Stimulated activated CD8-positive, alpha-beta memory T cell treated with anti-CD3 and anti-CD28 coated beads, Interleukin-2, amount 100 ng/mL, for 1 hour (primary cell): ENCODE measurements at places on chromosomes 5 and 9.

- no peak for DNase-seq
Measured at GRCh38 chr9:24242576-24242975, 303.1 kb downstream of the IZUMO3 start.

- DNase-seq = no peak
Measured at GRCh38 chr5:169956756-169957155, 23.5 kb downstream of the INSYN2B start.

- DNase-seq = no peak
Measured at GRCh38 chr9:133945977-133946753, 46.0 kb downstream of the VAV2 start.

- DNase-seq = no peak
Measured at GRCh38 chr9:81540142-81540710, 149.1 kb downstream of the TLE1 start.

DNA sequence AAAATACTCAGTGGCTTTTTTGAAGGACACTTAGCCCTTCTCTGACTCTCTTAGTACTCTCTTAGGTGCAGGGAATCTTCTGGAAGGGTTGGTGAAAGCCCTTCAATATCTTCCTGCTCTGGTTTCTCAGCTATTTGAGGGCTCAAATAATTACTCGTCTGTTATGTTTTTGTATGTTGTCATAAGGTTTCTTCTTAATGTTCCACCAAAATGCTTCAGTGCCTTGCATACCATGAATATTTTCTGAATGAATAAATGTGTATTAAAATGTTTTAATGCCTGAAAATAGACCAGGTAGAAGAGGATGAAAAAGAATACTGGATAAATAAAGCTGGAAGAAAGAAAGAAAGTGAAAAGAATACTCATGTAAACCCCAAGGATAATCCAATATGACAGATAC, 124.3 kb downstream of the STK32A start:
- DNase-seq = no peak

DNA sequence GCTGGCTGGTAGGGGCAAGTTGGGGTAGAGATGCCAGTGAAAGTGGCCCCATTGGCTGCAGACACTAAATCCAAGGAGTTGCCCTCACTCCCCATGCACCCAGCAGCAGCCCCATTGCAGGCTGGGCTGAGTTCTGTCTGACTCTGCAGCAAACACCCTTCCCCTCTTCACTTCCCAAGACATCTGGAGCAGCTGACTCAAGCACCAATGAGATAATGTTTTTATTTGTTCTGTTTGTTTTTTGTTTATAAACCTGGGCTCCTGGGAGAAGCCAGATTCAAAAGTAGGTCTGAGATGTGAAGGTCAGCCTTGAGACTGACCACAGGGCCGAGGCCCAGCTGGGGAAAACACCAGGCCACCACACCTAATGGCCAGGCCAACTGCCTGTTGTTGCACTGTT, 545.9 kb upstream of the KLF4 start:
- DNase-seq = no peak

GRCh38 chr5:174272671-174273070, 227.2 kb downstream of the NSG2 start:
- DNase-seq = no peak

GRCh38 chr9:85897848-85898247, 43.1 kb upstream of the NAA35 start:
- no peak for DNase-seq

DNA sequence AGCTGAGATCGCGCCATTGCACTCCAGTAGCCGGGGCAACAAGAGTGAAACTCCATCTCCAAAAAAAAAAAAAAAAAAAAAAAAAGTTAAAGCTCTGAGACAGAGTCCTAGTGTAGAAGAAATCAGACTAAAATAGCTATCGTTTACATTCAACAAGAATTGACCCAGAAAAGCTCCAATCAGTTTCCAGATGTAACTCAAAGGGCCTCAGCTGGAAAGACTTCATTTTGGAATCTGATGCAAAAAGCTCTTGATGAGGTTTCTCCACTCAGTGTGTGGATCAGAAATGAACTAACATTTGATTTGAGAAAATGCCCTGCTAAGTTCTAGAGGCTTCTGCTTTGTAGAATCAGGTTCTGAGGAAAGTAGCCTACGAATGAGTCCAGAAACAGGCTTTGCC, 7.2 kb upstream of the C1QTNF2 start:
- no peak for DNase-seq

- no peak for DNase-seq
Measured at GRCh38 chr5:54263447-54263846, 46.9 kb downstream of the ARL15 start.

GRCh38 chr5:24855485-24855884, 210.7 kb upstream of the CDH10 start:
- no peak for DNase-seq

GRCh38 chr9:15512204-15512603, 1.4 kb upstream of the PSIP1 start:
- no peak for DNase-seq

DNA sequence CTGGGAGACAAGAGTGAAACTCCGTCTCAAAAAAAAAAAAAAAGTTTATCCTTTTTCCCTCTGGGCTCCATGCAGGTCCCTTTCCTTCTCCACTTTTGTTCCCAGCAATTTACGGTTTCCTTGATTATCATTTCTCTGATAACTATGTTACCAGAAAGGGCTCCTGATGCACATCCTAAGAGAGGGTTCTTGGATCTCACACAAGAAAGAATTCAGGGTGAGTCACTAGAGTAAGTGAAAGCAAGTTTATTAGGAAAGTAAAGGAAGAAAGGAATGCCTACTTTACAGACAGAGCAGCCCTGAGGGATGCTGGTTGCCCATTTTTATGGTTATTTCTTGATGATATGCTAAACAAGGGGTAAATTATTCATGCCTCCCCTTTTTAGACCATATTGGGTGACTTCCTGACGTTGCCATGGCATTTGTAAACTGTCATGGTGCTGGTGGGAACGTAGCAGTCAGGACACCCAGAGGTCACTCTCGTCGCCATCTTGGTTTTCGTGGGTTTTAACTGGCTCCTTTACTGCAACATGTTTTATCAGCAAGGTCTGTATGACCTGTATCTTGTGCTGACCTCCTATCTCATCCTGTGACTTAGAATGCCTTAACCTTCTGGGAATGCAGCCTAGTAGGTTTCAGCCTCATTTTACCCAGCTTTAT, 13.5 kb upstream of the MELK start:
- DNase-seq = no peak

- no peak for DNase-seq
Measured at GRCh38 chr9:130908878-130909355, 12.3 kb upstream of the QRFP start.

DNA sequence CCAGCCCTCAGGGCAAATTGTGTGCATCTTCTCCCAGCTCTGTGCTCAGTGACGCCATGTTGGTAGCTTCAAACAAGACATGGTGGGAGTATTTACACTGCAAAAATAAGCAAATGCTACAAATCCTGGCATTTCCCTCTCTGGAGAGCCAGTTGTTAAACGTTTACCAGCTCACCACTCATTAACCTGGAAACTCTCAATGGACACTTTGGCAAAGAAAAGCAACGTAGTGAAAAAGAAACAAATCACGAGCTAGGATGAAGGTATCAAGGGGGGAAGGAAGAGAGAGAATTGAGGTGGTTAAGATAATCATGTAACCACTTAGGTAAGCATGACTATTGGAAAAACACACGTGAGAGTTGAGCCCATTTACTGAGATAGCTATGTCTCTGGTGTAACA, 72.5 kb downstream of the MRPS30 start:
- no peak for DNase-seq

- no peak for DNase-seq
Measured at GRCh38 chr5:37882636-37883035, 42.8 kb upstream of the GDNF start.

DNA sequence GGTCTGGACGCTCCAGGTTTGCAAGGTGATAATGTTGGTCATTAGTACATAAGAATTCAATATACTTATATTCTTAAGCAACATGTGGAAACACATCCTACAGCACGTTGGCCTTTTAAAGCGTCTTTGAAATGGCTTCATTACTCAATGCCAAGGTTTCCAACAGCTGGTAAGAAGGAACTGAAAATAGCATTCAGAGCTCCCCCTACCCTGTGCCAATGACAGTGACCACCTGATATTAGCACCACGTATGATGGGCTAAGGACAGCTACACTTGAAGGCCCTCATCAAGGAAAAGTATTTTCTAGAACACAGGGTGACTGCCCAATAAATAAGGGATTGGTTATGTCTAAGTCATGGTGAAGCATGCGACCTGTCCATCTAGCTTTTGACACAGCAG, 9.9 kb downstream of the ZNF622 start:
- no peak for DNase-seq

- DNase-seq = no peak
Measured at GRCh38 chr9:76827296-76828080, 63.2 kb downstream of the PCA3 start.

DNA sequence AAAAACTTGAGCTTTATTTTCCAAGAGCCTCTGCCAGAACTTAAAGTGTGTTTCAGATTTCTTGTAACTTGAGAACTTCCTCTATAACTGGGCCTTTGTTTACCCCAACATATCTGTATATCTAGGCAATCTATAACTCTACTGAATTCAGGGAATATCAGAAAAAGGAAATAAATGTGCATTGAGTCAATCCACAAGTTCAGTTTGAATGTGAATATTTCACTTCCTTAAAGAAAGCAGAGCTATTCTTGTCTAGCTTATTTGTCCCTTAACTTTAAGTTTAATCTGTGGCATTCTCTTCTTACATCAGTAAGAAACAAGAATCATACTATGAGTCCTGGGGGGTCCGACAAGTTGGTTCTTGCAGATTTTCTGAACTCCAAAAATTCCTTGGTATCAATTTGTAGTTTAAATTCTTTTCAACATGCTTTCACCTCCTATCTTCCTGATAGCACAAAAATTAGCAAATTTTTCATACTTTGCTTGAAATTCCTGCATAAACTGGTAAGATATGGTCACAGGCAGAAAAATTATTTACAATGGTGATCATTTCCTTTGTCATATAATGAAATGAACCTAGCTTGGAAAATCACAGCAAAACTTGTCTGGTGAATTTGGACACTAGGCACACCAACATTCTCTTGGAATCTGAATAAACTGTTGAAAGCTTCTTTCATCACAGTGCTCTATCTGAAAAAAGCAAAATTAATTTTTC, 19.8 kb upstream of the ITGA1 start:
- no peak for DNase-seq

DNA sequence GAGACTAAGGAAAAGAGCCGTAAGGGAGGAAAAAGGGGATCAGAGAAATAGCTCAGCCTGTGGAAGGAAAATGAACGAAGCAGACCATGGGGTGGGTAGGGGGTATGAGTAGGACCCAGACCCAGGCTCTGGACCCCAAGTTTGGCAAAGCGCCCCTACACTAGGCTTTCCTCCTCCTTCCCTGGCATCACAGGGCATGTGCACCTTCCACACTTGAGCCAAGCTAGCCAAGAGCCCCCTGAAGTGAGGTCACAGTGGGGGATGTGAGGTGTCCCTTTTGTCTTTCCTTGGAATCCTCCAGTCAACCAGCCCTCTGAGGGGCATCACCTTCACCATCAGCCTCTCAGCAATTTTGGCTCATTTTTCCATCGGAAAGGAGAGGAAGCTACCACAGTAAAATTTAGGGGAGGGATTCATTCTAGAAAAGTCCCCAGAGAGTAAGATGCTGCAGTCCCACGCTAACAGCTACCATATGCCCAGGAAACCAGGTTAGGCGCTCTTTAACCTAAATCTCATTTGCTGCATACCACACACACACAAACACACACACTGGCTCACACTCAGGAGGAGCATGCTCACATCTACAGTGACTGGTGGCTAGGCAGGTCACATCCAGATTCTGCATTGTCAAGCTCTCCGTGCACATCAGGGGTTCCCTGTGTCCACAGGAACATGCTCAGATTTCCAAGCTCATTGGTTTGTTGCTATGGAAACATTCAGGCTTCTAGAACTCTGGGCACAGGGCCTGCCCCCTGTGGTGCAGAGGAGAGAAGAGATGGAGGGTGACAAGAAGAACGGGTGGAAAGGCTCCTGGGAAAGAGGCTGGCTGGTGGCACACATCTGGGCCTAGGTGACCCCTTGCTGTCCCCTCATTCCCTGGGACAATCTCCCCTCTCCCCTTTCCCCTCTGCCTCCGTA, 9.9 kb downstream of the REEP2 start:
- DNase-seq = no peak

GRCh38 chr5:111392181-111392580, 120.2 kb downstream of the STARD4 start:
- DNase-seq = no peak

DNA sequence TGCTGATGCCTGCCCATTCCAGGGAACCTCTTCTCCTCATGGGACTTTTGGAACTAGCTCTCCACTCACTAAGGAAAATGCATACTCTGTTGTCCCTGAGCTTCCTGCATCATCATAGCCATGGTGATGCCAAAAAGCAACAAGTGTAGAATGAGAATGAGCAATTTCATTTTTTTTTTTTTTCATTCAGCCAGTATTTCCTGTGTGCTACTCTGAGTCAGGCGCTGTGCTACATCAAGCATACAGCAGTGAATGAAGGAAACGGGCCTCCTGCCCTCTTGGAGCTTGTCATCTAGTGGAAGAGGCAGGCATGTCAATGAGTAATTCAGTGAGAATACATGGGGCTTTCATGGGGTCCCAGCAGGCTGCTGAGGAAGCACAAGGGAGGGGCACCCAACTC, 483.1 kb downstream of the BNC2 start:
- DNase-seq = no peak

DNA sequence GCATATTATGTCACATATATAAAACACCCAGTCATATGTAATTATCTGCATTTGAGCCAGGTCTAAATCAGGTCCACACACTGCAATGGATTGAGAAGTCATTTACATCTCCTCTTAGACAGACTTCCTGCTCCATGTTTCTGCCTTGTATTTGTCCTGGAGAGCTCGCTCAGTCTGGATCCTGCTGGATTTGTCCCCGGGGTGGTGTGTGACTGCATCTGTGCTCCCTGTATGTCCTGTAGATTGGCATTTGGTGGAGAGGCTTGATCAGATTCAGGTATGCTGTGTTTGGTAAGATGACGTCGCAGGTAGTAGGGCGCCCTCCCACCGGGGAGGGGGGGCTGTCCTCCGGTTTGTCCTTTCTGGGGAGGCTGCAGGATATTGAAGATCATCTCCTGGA, 33.6 kb upstream of the IER5L start:
- DNase-seq = no peak

DNA sequence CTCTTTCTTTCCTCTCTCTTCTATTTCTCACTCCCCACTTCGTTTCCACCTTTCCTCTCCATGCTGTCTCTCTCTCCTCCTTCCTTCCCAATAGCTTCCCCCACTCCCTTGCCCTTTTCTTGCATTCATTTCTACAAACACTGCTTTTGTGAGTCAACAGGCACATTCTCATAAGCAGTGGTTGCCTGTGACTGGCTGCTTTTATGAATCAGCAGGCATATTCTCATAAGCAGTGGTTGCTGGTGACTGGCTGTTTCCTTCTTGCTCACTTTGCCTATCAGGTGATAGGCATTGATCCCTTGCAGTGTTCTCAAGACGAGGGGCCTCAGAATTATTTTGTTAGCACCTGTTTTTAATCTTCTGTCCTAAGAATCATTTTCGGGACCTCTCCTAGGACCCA, 116.1 kb upstream of the ACTBL2 start:
- no peak for DNase-seq
